Right lobe of liver (tissue), 6 donors: ENCODE measurements at places on chromosomes 7 and 10. TPM values are rescaled to one million over a fixed set of nuclear protein-coding genes. Genes with fewer than 3 reads are reported as not detected.

The ZNF777 gene
- 6.6 TPM for total RNA-seq

The TBATA gene
- not detected for total RNA-seq

The HMX3 gene
- total RNA-seq, result not detected

The AKR1C4 gene
- total RNA-seq, result 255 TPM

The SLC29A3 gene
- 7.1 TPM for total RNA-seq

The CALML3 gene
- total RNA-seq, result not detected

The ANK3 gene
- total RNA-seq, result 17.5 TPM

The GARIN1A gene
- total RNA-seq, result 1.3 TPM

The HOGA1 gene
- total RNA-seq, result 32.8 TPM

The TFR2 gene
- total RNA-seq, result 434 TPM

The ASZ1 gene
- not detected for total RNA-seq

The ATP6V0A4 gene
- total RNA-seq, result not detected

The TSPAN15 gene
- total RNA-seq, result 3.6 TPM

The VSTM4 gene
- 2.1 TPM for total RNA-seq

The GPC2 gene
- not detected for total RNA-seq

The POMZP3 gene
- total RNA-seq, result 2.5 TPM

The ARID5B gene
- 10.5 TPM for total RNA-seq

The GDF2 gene
- 9.1 TPM for total RNA-seq

The PNLIPRP3 gene
- not detected for total RNA-seq

The GPR85 gene
- total RNA-seq, result 0.20 TPM

The STEAP4 gene
- 16.3 TPM for total RNA-seq

The C10orf143 gene
- total RNA-seq, result 1.0 TPM

The ELOVL3 gene
- total RNA-seq, result not detected

The ANKRD2 gene
- total RNA-seq, result not detected

The ARL5B gene
- total RNA-seq, result 32.6 TPM

The ARMS2 gene
- total RNA-seq, result not detected

The HYAL4 gene
- not detected for total RNA-seq

The ARHGEF35 gene
- 4.8 TPM for total RNA-seq

The SFTPA1 gene
- total RNA-seq, result not detected

The OPALIN gene
- total RNA-seq, result not detected

The EN2 gene
- not detected for total RNA-seq

The DRGX gene
- total RNA-seq, result not detected

The STEAP2 gene
- total RNA-seq, result 7.9 TPM

The ADCYAP1R1 gene
- 0.29 TPM for total RNA-seq

The LRIT1 gene
- not detected for total RNA-seq

The MYOF gene
- 3.4 TPM for total RNA-seq

The ZNF273 gene
- 0.86 TPM for total RNA-seq

The SPDYE5 gene
- total RNA-seq, result not detected

The ITPRID1 gene
- total RNA-seq, result not detected

The ITGB8 gene
- 0.64 TPM for total RNA-seq

The SAMD9L gene
- total RNA-seq, result 1.3 TPM

The OR6B1 gene
- total RNA-seq, result not detected

The MEOX2 gene
- 0.19 TPM for total RNA-seq

The CFTR gene
- 4.5 TPM for total RNA-seq

The P4HA1 gene
- total RNA-seq, result 22.1 TPM

The FAM237B gene
- total RNA-seq, result not detected

The PDSS1 gene
- total RNA-seq, result 15.9 TPM

The CH25H gene
- 1.2 TPM for total RNA-seq
